ENCODE measurements at places on chromosomes 3 and 15.

GRCh38 chr3:33057320-33058298, 39.3 kb downstream of the GLB1 start:
- DNase-seq = no peak

GRCh38 chr3:154060238-154061000, 60.8 kb upstream of the ARHGEF26 start:
- DNase-seq = no peak

DNA sequence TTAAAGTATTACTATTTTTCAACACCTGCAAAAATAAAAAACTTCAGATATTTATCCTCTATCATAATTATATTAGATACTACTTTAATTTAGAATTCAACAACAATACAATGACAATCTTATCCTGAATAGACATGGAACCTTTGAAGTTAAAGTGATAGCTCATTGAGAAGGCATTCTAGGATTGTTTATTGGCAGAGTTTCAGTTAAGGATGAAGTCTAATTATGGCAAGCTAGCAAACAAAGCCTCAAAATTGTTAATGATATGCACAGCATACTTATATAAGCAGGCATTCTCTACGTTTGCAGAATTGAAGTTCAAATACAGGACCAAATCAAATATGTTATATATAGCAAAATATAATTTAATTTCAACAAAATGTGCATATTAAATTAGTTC, 91.2 kb upstream of the ABI3BP start:
- no peak for DNase-seq

DNA sequence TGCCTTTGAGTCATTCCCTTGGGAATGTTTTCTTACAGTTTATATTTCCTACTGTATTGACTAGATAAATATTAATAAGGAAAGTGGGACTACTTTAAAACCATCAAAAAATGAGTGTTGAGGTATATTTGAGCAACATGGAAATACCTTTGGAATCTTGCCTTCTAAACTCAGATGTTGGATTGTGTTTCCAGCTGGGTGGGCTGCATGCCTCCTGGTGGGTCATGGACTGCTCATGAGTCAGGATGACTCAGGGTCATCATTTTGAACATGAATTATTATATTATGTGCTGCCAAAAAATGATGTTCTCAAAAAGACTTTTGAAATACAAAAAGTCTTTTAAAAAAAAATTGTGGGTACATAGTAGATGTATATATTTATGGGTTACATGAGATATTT, 41.1 kb upstream of the APH1B start:
- DNase-seq = no peak

DNA sequence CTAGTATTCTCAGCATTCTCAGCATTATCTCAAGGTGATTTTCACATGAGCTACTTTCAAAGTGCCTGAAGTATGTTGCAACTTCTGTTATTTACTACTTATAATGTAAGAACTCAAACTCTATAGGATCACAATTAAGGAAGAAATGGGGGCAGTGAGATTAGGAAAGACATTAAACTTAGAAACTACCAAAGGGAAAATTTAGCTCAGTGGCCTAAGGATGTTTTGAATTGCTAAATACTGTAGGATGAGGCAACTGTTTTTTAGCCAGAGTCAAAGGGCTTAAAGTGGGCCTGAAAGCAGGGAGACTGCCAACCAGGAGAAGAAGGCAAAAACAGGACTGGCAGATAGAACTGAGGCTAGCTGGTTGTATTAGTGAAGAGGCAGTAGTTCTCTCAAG, 55.5 kb upstream of the MBNL1 start:
- no peak for DNase-seq

GRCh38 chr3:3855056-3855455, 55.8 kb downstream of the LRRN1 start:
- DNase-seq = no peak

GRCh38 chr3:13588993-13589392, 40.1 kb downstream of the FBLN2 start:
- no peak for DNase-seq

DNA sequence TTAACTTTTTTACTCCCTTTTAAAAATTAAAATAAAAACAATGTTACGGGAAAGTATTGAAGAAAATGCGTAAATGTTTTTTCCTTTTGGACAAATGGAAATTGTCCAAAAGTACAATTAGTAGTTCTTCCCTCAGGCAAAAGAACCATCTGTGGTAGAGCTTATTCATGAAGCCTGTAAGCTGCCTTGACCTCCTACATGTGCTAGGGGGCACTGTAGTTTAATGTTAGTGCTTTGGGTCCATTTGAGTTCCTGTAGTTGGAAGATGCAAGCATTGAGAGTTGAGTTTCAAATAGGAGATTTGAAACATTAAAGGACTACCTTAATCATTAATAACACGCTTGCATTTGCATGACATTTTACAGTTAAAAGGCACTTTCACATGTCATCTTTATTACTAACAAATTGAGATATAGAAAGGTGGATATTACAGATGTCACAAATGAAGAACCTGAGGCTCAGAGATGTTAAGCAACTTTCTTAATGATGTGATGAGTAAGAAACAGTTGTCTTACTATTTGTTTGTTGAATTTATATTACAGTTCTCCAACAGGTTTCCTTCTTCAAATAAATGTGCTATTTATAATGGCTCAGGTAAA, 1.8 kb upstream of the ZNF385D start:
- no peak for DNase-seq

DNA sequence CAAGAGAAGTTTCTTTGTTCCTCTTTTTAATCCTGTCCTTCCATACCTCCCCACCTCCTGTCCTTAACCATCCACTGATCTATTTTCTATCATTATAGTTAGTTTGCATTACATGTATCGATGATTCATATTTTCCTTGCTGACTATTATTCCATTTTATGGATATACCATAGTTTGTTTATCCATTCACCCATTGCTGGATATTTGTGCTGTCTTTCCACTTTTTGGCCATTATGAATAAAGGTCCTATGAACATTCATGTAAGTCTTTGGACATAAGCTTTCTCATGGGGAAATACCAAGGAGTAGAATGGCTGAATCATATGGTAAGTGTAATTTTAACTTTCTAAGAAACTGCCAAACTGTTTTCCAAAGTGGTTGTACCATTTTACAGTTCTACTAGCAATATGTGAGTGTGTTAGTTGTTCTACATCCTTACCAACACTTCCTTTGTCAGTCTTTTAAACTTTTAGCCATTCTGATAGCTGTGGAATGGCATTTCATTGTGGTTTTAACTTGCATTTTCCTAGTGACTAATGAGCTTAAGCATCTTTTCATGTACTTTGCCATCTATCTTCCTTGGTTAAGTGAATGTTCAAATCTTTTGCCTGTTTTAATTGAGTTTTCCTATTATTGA, 11.7 kb downstream of the ATP6V1A start:
- DNase-seq = no peak

DNA sequence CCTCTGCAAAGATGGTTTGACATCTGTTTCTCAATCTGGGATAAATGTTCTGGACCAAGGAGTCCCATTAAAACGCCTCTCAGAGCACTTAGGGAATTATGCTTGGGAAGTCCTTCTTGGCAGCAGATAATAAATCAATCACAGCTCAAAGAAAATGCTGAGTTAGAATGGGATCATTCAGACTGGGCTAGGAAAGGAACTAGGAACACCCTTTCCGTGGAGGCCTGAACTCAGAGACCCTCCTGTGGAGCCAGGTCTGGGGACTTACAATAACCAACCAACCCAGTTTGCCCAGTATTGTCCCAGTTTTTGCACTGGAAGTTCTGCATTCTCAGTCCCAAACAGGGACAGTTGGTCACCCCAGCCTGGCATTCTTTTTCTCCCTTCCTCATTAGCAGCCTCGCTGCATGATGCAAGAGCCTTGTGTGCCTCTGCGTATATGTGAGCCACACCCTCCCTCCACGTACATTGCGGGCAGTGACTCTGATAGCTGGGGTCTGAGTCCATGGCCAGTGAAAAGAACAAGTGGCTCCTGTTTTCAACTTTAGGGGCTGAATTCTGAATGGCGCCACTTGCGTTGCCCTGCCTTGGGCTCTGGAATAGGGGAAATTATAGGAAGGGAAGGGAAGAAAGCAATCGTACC, 88.7 kb downstream of the SEMA5B start:
- no peak for DNase-seq

DNA sequence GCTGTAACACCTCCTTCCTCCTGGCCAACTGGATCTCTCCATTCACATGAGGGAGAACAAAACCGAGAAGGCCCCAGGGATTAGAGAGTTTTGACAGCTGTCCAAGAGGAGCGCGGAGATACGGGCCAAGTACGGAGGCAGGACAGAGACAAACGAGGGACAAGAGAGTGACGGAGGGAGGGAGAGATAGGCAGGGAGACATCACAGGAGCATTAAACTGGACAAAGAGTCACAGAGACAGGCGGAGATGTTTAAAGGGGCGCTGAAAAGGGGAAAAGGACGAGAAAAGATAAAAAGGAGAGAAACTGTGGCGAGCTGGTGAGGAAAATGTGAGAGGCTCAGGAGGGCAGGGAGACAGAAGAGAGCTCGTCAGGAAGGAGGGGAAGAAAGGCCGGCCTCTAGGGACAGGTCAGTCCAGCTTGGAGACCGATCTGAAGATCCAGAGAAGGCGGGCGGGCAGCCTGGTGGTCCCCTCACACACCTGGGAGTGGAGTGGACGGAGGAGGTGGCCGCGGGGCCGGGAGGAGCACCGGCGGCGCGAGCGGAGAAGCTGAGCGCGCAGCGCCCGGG, 40.5 kb upstream of the ROPN1 start:
- no peak for DNase-seq

DNA sequence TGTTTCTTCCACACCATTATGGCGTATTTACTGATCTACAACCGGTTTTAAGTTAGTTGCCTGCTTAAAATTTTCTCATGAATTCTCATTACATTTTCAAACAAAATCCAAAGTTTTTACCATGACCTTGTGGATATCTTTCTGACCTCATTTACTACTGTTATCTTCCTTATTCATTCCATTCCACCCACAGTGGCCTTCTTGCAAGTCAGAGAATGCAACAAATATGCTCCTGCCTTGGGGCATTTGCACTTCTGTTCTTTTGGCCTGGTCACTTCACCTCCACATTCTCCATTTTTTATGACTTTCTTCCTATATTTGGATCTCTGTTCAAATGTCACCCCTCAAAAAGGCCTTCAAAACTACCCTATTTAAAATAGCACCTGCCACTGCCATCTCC, 8.8 kb upstream of the SLC15A2 start:
- no peak for DNase-seq

DNA sequence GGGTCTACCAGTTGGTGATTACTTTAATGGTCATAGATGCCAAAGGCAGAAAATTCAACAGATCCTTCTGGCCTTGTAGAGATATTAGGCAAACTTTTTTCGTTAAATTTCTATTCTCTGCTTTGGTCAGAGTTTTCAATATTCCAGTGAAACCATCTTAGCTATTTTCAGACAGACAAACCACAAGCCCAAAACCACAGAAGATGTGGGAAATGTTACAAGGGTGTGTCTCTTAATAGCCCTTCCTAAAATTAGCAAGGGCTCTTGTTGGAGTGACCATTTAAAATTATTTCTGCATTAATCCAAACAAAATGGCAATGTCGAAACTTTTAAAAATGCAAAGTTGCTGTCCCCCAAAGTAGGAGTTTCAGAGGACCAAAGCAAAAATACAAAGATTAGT, 102.8 kb downstream of the ARRDC4 start:
- DNase-seq = no peak

DNA sequence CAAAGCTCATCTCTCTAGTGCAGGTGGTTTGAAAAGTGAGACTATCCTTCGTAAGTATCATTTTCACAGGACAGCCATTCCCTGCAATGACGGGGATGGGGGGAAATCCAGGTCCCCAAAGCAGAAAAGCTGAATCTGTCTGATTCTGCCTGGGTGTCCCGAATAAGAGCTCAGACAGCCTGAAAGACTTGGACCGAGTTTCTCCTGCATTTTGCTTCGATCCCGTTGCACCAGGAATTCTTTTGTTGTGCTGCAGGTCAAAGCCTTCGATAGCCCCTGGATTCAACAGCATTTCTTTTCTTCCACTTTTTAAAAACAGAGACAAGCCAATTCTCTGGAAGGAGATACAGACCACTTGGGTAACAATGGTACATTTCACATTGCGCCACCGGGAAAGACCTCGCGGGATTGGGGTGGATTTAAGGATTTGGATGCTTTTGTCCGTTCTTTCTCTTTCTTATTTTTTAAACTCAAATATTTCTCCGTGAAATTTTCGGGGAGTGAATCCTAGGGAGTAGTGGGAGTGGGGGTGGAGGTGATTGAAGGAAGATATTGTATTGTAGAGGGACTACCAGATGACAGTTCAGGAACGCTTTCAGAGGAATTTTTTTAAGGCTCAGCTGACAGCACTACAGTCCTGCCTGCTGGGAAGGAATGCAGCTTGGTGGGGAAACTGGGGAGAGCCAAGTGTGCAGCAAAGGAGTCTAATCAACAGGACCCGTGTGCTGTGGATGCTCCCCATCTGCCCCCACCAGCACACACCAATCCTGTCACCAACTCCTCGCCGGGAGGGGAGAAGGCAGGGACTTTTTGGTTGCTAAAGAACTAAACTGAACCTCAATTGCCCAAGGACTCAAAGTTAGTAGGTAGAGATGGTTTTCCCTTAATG, 2.6 kb downstream of the SLITRK3 start:
- no peak for DNase-seq

GRCh38 chr3:195550723-195551122, 7.6 kb upstream of the PPP1R2 start:
- DNase-seq = no peak

DNA sequence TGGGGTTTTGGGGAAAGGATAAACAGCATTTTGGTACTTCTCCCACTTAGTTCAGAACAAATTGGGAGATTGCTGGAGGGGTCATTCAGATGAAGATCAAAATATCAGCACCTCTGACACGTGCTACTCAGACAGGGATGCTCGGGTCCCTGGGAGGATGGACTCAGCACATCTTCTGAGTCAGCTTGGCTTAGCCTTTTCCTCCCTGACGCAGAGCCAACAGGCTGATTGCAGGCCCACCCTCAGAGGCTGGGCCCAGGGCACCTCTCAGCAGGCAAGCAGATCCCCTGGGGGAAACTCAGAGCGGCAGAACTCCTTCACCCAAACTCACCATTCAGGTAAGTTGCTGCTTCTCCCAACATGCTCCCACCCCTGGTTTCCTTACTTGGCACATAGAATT, 304.9 kb downstream of the TLE3 start:
- DNase-seq = no peak

DNA sequence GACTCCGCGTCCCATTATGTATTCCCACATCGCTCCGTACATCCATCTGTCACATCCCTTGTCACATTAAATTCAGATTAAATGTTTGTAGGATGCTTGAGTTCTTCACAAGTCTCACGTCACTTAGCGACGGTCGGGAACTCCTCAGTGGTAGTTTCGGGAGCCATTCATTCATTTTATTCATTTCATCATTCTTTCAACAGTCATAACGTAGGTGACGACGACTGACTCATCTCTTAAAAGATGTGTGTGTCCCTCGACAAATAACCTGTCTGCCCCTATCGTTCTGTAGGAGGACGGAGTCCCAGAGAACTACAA, 272 bp upstream of the SRPRB start:
- no peak for DNase-seq
